Activated T-helper 2 cell treated with anti-CD3 and anti-CD28 coated beads, Interferon-gamma antibody, Interleukin-2, Interleukin-4, amounts not matched to agents 10 μg/mL and 5 μg/mL and 100 μg/mL, durations not matched to agents 14 hours and 24 hours and 36 hours (primary cell): ENCODE measurements at places on chromosomes 12 and 14. TPM values are rescaled to one million over a fixed set of nuclear protein-coding genes. Genes with fewer than 3 reads are reported as not detected.

DNA sequence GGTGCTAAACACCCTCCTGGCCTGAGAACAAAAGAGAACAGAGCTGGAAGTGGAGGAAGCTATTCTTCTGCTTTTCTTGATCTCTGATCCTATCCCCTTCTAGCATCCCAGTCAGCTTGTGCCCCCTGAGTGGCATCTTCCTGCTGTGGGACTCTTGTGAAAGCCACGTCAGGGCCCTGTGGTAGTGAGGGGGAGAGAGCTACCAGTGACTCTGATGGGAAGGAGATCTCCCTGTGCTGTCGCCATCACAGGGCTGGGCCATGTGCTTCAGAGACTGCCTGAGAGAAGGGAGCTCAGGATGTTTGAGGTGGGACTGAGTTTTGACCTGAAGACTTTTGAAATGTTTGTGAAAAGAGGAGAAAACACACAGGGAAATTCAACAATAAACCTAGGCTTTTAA lies 107.6 kb upstream of the FUT8 start:
- no peak for DNase-seq

DNA sequence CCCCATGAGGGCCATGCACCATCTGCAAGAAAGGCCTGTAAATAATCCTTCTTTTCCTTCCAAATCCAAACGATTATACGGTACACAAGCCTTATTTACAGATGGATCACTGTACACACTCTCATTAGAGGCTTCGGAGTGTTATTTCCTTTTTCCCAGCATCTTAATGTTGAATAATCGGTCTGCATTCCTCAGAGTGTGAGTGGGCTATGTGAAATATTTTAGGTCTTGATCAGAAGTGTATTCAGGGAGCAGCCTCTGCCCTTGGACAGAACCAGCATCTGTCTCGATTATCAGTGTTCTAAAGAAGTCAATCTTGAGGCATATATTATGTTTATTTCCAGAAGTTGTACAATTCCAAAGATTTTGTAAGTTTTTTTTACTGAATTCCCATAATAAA lies 340.6 kb downstream of the SEC23A start:
- no peak for DNase-seq

DNA sequence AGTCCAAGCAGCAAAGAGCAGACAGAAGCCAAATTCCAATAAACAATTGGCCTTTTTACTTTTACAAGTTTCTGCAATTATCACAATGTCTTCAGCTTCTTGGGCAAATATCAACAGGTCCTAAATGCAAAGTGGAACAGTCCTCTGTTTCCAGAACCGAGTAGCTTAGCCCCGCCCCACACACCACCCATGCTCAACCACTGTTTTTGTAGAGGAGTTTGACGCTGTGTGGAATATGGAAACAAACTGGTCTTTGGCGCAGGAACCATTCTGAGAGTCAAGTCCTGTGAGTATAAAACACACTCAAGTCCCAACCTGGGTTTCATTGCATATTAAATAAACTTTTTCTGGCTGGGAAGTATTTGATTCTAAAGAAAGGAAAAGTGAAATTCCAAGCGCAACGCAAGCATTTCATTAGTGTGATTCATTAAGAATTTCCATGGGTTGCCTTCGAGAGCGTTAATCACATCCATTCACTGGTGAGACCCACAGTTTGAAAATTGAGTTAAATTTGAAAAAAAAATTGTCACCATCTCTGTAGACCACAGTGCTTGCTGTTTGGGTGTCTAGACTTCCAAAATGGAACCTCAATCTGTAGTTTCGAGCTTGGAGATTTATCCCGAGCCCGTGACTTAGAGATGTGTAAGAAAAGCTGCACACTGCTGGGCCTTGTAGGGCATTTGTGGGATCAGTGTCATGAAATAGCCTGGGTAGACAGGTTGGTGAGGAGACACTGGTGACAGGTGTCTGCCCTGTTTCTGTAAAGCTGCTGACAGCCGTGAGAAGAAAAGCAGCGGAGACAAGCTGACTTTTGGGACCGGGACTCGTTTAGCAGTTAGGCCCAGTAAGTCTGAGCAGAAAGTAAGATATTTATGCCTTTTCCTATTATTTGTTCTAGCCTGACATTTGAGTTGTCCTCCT lies 96.1 kb downstream of the DAD1 start:
- DNase-seq: no peak

DNA sequence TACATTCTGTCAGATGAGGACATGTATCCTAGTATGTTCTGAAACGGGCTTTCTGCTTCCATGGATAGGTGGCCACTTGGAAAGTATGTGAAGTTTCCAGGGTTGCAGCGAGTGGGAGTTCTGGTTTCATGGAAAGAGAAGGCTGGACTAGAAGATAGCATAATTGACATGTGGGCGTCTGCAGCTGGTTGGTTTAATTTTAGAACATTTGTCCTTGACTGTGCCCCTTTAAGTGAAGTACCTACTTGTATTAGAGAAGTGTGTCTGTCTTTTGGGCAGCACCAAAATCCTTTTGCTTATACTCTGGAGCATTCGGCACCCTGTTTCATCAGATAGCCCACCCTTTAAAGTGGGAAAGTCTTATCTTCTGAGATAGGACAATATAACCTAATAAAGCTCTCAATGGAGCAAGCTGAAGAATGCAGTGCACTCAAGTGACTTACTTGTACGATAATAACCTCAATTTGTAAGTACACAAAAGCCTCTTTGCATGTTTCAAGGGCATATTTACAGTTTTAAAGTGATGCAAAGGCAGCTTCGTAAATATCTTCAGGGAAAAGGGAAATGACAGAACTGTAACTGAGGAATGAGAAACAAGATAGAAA lies 35.2 kb downstream of the NTN4 start:
- no peak for DNase-seq

The CHST11 gene
- 41.0 and 50.6 TPM in 2 replicates for total RNA-seq

DNA sequence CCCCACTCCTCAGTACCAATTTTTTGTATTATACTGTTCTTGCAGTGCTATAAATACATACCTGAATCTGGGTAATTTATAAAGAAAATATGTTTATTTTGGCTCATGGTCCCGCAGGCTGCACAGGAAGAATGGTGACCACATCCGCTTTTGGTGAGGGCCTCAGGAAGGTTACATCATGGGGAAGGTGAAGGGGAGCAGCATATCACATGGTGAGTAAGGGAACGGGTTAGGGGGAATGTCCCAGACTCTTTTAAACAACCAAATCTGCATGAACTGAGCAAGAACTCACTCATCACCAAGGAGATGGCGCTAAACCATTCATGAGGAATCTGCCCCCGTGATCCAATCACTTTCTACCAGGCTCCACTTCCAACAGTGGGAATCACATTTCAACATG lies 40.0 kb downstream of the OSBPL8 start:
- DNase-seq: no peak

DNA sequence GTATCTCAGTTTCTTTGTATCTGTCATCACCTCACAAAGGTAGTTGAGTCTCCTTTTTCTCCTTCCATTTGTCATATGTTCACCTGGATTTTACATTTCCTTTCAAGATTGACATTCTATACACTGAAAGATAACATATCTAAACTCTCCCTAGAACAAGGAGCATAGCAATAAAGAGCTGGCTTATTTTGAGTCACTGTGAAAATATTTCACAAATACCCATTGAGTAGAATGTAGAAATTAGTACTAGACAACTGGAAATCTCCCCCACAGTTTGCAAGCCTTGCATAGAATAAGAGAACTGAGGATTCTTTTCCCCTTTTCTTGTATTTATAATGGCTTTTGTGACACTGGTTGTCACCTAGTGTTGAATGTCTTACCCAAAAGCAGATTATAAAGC lies 111.2 kb downstream of the KICS2 start:
- DNase-seq: no peak

The GPRC5A gene
- total RNA-seq: not detected in 2 replicates

DNA sequence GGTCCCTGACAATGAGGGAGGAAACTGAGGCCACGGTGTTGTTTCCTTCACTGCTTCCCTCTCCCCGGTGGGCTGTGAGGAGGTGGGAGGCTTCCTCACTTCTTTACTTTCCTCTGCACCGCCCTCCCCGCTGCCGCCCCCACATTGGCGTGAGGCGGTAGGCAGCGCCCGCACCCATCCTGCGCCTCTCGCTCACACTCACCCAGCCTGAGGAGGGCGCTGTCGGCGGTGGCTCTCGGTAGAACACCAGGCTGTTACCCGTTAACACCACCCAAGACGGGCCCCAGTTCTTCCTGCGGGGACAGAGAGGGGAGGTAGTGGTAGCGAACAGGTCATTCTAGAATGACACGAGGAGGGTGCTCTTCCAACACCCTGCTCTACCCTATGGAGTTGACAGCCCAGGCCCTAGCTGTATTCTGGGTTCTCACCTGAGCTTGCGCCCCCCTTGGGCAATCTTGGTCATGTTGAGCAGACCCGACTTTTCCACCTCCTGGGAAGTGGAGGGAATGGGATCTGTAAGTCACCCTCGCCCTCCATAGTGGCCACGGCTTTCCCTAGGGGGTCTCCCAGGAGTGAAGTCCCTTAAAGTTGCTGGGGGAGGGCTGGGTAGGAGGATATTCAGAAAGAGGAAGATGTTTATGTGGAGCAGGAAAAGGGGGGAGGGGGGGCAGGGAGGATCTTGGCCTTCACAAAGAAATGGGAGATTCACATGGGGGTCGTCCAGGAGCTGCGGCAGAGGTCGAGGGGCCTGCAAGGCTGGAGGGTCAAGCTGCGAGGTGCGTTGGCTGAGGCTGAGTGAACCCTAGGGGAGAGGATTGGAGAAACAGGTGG lies 3.3 kb downstream of the ARHGAP9 start:
- DNase-seq: peak; percentile 72

- no peak for DNase-seq
Measured at GRCh38 chr14:99725774-99726537, 41.9 kb downstream of the CYP46A1 start.

- DNase-seq: no peak
Measured at GRCh38 chr14:91115986-91116770, 2.3 kb downstream of the DGLUCY start.

The ZFYVE21 gene
- 24.6 and 27.5 TPM in 2 replicates for total RNA-seq

- no peak for DNase-seq
Measured at GRCh38 chr14:93033983-93034670, 81.6 kb downstream of the ITPK1 start.

DNA sequence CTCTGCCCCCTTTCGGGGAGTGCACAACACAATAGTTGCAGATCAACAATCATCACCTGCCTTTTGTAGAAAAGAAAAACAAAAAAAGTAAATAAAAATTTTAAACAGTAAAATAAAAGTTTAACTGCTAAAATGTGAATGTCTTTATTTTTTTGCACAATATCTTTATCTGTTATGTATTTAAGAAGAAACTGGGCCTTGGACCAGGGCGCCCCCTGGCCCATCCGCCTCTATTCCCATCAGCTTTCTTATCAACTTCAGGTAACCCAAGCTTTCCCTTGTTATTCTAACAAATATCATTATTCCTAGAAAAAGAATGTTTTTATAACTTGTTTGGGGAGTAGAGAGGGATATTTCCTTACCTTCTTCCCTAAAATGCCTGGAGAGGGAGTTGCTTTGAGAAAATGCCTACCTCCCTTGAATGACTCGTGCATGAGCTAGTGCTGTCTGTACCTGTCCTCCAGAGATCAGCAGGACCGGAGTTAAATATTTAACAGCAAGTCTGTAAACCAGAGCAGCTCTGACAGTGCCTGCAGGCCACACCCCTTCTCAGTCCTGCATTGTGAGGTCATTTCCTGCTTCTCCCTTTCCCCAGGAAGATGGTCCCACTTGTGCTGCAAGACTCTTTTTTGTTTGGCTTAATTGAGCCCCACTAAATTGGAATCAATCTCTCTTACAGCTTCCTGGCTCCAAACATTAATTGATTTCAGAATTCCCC lies 192.8 kb upstream of the RGS6 start:
- DNase-seq: no peak

The TRIM9 gene
- 0.46 TPM in 2 replicates for total RNA-seq

- DNase-seq: no peak
Measured at GRCh38 chr12:106131676-106132075, 7.1 kb downstream of the NUAK1 start.

DNA sequence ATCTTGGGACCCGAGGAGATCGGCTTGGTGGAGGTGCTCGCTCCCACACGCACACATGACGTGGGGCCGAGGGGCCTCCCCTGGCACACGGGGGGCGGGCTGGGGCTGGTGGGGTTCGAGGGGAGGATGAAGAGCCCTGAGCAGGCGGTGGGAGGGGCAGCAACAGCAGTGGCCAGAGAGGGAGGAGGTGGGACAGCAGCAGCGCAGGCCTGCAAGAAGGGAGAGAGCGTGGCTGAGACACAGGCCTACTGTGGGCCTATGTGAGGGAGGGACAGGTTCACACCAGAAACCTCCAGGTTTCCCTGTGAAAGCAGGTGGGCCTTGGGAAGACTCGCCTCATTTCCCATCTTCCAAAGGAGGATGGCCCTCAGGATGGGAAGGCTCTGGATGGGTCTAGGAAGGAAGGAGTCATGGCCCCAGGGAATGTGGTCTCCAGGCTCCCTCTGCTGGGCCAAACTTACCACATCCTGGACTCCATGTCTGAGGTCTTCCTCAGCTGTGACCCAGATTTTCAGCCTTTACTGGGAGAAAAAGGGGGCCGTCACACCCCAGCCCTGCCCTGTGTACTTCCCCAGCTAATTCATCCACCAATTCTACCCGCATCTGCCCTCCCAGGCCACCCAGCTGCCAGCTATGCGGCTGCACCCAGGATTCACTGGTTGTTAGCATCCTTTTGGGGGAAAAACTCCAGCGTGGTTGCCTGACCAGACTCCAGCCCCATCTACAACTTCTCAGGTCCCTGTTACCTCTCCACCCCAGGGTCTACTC lies 2.8 kb downstream of the PIANP start:
- no peak for DNase-seq

The STAT6 gene
- total RNA-seq: 333 and 341 TPM in 2 replicates

The TAS2R13 gene
- 0.74 and 0.84 TPM in 2 replicates for total RNA-seq

The RNF212B gene
- not detected in 2 replicates for total RNA-seq

DNA sequence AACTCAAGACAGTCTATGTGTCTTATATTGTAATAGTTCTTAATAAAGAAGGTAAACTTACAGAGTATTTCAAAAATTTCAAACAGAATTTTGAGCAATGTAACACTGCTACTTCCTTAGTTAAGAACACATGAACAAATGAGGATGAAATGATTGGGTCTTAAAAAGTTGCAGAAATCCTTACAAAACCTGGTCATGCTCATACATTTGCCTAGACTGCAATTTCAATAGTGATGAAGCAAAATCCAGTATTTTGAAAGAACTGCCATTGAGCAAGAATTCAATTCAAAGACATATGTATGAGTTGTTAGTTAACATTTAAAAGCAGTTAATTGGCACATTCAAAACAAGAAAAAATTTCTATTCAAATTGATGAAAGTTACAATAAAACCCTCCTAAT lies 17.8 kb upstream of the HIF1A start:
- no peak for DNase-seq

DNA sequence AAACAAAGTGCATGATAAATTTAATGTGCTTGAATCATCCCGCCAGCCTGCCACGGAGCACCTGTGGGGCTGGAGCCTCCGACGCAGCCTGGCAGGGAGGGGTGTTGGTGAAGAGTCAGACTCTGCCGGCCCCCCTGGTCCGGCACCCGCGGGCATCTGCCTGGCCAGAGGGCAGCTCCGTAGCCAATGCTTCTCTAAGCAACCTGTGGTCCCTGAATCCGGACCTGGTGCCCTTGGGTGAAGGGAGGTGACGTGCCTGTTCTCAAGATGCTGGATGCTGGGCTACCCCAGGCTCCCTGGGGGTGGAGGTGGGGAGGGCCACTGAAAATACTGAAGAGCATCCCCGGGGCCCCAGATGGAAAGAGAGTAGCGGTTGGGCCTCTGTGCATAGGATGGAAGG lies 158.6 kb upstream of the C14orf180 start:
- no peak for DNase-seq
